ENCODE measurements at places on chromosomes 16 and 17.

- no peak for DNase-seq
Measured at GRCh38 chr17:44854192-44854591, 6.5 kb downstream of the HIGD1B start.

GRCh38 chr16:9610727-9611126, 519.3 kb downstream of the HAPSTR1 start:
- DNase-seq, result no peak

DNA sequence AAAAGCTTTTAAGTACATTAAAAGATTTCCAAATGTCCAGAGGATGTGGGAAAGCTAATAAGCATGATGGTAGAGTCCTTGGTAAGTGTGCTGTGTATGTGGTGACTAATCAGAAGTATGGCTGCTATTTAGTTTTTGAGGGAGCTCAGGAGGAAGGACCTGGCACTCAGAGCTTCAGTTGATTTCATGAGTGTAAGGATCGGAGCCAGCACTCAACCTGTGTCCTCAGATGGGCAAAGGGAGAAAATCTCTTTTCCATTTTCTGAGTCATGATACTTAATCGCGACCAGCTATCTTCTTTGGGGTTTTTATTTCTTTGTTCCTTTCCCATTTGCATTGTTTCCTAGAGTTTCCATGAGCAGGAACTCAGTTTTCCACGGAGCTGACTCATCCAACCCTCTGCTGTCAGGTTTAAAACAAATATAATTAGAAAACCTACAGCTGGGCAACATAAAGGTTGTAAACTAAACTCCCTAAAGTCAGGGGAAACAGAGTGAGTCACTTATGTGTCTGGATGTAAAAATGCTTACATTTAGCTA, 125.4 kb downstream of the MAP2K6 start:
- no peak for DNase-seq

DNA sequence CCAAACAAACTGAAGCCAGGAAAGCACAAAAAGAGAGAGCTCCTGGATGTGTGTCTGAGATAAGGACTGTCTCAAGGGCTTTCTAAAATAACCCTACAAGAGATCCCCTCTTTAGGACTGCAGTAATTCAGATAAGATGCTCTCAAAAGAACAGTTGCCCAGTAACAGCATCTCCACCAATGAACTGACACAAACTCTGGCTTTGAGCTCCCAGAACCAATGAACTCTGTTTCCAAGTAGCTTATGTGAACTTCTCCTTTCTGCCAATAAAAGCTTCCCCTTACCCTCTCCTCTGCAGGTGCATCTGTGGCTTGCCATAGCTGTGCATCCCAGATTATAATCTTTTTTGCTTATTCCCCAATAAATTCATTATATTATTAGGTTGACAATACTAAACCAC, 421.5 kb downstream of the SLC39A11 start:
- DNase-seq, result no peak

DNA sequence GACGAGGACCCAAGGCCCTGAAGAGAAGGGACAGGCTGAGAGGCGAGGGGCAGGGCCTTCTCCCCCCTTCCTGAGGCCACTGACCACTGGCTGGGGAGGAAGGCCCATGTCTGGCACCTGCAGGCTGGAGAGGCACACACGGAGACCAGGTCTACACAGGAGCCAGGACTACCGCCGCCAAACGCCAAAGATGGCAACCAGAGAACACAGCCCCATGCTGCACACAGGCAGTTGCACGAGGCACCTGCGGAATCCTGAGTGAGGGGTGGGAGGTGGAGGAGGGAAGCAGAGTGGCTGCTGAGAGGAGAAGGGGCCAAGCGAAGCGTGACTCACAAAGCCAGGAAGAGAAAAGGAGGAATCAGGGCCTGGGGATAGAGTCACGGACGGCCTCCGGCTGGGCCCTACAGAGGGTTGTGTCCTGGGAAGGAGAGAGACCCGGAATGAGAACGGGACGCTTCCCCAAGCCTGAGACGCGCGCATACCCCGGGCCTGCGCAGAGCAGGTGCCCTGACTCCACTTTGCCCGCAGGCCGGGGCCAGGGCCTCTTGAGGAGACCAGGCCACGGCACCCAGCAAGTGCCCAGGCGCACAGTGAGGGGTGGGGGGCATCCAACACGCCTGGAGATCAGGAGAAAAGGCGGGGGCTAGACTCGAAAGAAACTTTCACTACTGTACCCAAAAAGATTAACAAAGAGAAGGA, 28.7 kb upstream of the C16orf95 start:
- no peak for DNase-seq

DNA sequence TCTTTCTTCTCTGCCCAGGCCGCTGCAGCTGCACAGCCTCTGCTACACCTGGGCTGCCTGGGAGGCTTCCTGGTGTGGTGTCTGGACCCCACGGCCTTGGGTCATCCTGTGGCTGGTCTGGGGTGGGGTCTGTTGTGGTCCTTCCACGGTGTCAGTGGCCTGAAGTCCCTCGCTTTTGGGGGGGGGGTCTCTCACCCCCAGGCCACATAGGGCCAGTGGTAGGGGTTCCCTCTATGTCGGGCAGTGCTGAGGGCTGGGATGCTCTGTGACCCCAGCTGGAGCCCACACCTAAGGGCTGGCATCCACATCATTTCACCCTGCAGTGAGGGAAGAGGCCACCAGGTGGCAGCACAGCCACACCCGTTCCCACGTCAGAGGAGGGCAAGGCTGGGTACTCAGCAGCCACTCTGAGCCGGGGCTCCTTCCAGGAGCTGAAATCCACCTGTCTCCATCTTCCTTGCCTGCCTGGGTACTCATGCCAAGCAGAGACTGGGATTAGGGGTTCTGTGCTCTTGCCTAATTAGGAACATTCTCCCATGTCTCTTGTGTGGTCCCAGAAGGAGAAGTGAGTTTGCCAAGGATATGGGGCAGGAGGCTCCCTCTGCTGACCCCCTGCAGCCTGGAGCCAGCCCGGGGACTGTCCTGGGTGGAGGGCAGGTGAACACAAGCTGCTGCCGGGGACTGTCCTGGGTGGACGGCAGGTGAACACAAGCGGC, 13.0 kb downstream of the ENGASE start:
- peak; percentile 74 for DNase-seq

GRCh38 chr16:55571191-55571897, 4.9 kb downstream of the CAPNS2 start:
- no peak for DNase-seq

GRCh38 chr16:80250381-80250780, 290.4 kb upstream of the DYNLRB2 start:
- DNase-seq, result no peak

DNA sequence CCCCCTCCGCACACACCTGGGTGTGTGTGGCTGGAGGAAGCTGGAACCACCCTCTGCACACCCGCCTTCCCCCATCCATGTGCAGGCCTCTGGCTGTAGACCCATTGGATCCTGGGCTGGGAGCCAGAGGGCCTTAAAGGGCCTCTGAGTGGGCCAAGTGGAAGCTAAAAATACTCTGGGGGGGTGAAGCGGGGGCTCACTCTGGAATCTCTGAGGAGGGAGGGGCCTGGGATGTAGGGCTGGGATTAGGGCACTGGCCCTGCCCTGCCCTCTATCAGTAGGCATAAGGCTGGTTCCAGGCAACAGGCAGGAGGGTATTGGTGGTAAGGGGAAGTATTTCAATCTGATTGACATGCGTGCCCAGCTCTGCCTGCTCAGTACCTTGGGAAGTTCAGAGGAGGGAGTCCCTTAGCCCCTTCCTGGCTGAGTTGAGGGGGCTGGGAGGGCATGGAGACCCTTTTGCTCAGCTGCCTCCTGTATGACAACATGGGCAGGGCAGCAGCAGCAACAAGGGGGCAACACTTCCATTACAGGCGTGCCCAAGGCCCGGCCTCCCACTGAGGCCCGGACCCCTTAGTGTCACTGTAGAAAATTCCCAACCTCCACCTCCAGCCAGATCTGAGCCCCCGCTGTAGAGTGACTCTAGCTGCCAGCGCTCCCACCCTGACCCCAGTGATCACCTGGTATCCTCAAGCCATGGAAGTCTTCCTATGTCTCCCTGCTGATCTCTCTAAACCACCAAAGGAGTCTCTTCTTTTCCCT, 5.2 kb downstream of the ITGA3 start:
- no peak for DNase-seq

DNA sequence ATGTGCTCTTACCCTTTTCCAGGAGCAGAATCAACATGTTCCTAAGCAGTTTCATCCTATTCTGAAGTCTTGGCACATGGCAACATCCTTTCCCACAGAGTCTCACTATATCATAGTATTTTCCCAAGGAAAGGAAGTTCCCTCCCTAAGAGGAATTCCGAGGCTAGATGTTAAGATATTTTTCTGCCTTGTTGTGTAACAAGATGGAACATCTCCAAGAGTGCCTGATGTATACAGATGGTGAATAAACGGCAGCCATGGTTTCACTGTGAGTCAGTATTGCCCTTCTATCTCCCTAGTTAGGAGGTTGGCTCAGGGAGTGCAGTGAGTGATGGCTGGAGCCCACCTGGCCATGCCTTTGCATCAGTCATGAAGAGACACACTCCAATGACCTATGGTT, 48.2 kb downstream of the SPACA3 start:
- DNase-seq, result no peak

DNA sequence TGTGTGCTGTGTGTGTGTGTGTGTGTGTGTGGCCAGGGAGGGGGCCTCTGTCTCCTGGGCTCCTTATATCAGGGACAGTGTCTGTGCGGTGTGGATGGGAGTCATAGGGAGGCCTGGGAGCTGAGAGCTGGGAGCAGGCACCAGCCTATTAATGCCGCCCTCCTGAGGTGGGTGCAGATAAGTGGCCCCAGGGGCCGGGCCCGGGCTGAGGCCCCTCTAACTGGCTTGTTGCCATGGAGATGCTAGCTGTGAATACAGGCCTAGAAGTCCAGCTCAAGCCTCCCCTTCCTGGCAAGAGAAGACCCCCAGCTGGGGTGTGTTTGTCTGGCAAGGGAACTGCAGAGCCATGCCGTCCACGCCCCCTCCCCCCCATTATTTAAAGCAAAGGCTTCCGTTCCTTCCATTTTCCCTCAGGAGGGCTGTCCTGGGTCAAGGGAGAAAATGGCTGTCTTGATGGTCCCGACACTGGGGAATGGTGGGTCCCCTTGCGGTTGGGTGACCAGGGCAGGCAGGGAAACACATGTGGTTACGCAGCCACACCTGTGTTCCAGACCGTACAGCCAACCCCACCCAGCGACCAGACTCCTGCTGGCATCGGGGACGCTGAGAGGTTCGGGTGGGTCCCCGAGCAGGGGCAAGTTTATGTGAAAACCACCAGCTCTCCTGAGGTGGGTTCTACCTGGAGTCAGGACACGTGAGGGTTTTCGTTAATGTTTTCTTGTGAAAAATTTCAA, 141.1 kb downstream of the MRM1 start:
- no peak for DNase-seq

- no peak for DNase-seq
Measured at GRCh38 chr16:2458887-2459646, 842 bp upstream of the TEDC2 start.

- no peak for DNase-seq
Measured at GRCh38 chr17:82693168-82693867, 5.2 kb downstream of the RAB40B start.

- no peak for DNase-seq
Measured at GRCh38 chr16:64983963-64984362, 137.9 kb downstream of the CDH11 start.

GRCh38 chr16:46720619-46721018, 27.5 kb downstream of the MYLK3 start:
- DNase-seq, result no peak

DNA sequence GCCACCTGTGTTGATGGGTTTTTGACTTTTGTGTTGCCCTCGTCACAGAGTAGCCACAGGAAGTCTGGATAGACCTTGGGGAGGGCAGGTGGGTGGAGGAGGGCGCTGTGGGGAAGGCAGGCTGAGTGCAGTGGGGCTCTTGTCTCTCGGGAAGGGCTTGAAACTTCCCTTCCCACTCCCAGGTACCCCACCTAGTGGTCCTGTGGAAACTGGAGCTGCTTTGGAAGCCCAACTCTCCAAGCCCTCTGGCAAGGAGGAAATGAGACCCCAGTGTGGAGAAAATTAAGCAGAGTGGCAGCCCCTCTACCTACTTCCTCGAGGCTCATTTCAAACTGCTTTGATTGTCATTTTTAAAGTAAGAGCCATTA, 9.2 kb downstream of the CA5A start:
- DNase-seq, result no peak

GRCh38 chr17:77328823-77329740, 188.3 kb downstream of the SEC14L1 start:
- DNase-seq, result peak; percentile 14

- DNase-seq, result no peak
Measured at GRCh38 chr16:85650844-85651628, 37.7 kb downstream of the GINS2 start.

- DNase-seq, result peak; percentile 76
Measured at GRCh38 chr17:48804936-48805411, 12.1 kb downstream of the TTLL6 start.
